ENCODE measurements at places on chromosomes 7 and 10. TPM values are rescaled to one million over a fixed set of nuclear protein-coding genes. Genes with fewer than 3 reads are reported as not detected.

DNA sequence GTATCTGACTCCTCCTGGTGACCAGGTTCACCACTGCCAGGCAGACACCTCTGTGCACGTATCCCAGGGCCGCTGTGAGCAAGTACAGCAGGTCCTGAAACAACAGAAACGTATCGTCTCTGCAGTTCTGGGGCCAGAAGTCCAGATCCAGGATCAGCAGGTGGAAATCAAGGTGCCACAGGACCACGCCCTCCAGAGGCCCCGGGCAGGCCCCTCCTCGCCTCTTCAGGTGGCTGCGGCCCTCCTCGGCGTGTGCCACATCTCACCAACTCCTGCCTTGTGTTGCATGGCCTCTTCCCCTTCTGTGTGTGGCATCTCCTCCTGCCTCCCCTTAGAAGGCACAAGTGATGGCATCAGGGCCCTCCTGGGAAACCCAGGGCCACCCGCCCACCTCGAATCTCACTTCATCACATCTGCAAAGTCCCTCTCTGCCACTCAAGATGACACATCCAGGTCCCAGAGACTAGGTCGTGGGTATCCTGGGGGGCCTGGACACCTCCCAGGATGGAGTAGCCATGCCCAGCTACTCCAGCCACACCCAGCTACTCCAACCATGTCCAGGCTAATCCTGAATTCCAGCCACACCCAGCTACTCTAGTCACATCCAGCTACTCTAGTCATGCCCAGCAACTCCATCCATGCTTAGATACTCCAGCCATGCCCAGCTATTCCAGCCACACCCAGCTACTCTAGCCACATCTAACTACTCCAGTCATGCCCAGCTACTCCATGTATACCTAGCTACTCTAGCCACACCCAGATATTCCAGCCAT is 52.6 kb upstream of the DNAAF5 start:
- DNase-seq = no peak

GRCh38 chr10:100327007-100327717 is 2.9 kb downstream of the PKD2L1 start:
- no peak for DNase-seq

DNA sequence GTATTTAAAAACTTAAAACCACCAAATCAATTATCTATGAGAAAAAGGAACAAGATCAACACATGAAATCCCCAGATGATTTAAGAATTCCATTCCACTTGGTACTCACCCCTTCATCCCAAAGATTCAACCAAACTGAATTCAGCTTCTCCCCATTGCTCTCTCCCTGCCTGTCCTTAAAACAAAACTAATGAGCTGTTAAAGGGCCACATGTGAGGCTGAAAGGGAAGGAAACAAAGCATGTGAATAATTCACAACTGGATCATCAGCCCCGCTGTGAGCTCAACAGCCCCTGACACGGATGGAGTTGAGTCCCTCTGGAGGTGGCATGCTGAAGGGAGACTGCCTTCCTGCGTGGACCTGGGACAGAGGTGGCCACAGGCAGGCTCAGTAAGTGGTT is 32.9 kb downstream of the VOPP1 start:
- DNase-seq = no peak

GRCh38 chr7:38565289-38565688 is 65.9 kb downstream of the AMPH start:
- no peak for DNase-seq

- no peak for DNase-seq
Observed at GRCh38 chr7:86925221-86925620, 134.2 kb downstream of the ELAPOR2 start.

The CREB3L2 gene
- 16.5 TPM for polyA plus RNA-seq

GRCh38 chr10:9069136-9069535 is 1014.6 kb downstream of the GATA3 start:
- DNase-seq = no peak

The EPDR1 gene
- 8.2 TPM for polyA plus RNA-seq

- no peak for DNase-seq
Observed at GRCh38 chr10:31001740-31002139, 29.9 kb downstream of the ZNF438 start.

DNA sequence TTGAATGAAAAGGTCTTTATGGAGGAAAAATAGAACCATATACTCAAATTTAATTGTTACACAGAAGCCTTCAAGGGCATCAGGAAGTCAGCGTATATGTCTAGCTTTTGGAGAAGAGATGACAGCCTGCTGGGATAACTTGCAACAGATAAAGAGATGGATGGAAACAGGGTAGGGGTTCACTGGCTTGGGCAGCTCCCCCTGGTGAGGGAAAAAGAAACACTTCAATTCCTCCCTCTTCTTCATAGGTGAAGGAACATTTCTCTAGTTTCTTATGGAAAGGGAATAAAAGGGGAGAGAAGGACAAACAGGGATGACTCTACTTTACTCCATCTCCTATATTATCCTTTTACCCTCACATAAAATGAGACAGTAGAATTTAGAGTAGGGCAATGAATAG is 635.7 kb downstream of the PHTF2 start:
- DNase-seq = no peak

DNA sequence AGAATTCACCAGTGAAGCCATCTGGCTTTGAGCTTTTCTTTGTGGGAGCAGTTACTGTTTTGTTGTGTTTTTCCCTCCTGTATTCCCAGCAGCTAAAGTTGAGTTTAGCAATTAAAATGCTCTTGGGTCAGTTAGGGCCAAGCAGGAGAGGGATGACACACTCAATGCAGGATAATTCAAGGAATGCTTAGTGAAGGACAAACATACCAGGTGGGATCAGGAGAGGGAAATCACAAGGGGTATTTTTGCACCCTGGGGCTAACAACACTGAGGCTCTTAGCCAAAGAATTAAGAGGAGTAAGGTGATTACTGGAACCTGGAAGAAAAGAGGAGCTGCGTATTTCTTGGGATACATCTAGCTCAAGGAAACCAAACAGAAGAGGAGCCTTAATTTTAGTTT is 82.4 kb upstream of the KCND2 start:
- no peak for DNase-seq

The SPAM1 gene
- polyA plus RNA-seq = not detected

- no peak for DNase-seq
Observed at GRCh38 chr7:128215281-128215680, 25.8 kb upstream of the LEP start.

The FAM25C gene
- polyA plus RNA-seq = not detected

The SRGN gene
- not detected for polyA plus RNA-seq

GRCh38 chr10:29345144-29345909 is 56.5 kb downstream of the LYZL1 start:
- no peak for DNase-seq

DNA sequence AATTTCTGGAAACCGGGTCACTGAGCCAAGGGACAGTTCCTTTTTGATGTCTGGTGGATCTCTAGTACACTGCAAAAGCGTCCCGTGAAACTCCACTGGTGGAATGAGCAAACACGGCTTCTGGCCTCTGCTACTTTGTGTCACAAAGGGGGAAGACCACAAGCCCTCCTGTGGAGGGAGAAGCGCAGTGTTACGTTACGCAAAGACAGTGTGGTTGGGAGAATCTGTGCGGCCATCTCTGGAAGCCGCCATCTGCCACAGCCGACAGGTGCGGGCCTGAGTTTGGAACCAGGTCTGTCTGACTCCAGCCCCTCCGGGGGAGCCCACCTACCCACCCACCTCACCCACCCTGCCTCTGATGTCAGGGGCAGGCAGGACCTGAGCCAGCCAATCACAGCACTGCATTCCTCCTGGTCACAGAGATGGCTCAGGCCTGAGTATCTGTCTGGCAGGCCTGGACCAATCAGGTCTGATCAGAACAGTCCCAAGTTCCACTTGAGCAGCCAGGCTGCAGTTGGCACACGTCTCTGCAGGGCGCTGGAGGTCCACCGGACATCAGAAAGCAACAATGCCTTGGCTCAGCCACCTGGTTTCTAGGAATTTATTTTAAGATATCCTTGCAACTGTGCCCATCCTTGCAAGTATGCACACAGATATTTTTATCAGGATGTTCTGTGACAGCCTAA is 3.0 kb upstream of the CYP2W1 start:
- no peak for DNase-seq

GRCh38 chr10:57675125-57675524 is 592.6 kb downstream of the IPMK start:
- no peak for DNase-seq

DNA sequence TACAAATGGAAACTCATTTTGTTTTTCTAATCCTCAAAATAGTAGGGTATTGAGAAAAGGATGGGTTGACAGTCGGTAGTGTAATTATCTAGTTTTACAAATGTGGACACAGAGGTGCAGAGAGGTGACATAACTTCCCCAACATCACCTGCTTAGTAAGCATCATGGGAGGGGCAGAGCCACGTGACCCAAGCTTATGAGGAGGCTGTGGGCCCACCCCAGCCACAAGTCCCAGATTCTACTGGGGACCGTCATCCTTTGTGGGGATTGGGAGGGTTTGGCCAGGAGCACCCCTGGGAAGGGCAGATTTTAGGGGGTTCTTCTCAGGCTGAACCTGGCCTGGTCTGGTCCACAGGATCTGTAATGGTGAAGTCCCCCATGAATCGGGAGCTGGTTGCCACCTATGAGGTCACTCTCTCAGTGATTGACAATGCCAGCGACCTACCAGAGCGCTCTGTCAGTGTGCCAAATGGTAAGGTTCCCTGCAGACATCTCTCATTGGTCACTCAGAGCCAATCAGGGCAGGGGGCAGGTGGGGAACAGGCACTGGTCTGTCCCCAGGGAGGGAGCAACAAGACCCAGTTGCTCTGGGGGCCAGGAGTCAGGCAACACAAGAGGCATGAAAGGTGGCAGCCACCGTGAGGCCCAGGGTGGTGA is 23.6 kb upstream of the VSIR start:
- no peak for DNase-seq

DNA sequence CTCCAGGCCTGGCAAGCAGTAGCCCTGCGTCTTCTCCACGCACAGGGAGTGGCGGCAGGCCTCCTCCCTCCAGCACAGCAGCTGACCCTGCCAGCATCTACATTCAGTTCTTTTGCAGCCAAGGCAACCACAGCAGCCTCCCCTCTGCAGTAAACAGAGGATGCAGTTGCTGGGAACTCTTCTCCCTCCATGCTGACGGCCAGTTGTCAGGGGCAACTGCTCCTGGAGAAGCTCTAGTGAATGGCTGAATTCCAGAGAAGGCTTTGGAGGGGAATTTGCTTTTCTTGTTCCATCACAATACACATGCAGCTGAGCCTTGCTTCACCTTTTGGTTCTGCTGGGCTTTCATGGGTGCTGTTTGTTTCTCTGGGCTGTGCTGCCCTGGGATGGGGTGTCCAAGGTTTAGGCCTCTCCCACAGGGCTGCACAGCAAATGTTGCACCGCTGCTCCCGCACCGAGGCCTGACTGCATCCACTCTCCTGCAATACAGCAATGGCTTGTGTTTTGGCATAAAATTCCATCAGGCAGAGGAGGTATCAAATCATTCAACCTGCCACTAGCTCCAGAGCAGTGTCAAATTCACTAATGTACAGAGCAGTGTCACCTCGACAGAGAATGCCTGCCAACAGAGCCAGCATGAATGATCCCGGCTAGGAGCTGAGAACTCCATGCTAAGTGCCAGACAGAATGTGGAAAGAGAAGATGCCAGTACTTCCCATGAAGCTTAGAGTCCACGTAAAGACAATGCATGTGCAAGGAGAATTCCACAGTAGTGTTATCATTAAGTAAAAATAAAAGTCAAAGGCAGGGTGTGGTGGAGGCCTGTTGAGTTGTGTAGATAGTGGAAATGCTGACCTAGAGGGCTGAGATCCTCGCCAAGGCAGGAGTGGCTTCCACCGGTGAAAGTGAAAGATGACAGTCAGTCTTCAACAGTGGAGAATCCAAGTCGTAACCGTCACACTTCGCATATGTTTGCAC is 399.6 kb downstream of the DPP6 start:
- no peak for DNase-seq

GRCh38 chr10:60534761-60535389 is 145.2 kb upstream of the ANK3 start:
- DNase-seq = no peak
